ENCODE measurements at places on chromosomes 12 and 14.

GRCh38 chr12:79326222-79326621 is 364.5 kb downstream of the PAWR start:
- DNase-seq, result no peak

GRCh38 chr14:59253527-59253926 is 65.1 kb downstream of the DAAM1 start:
- DNase-seq, result no peak

DNA sequence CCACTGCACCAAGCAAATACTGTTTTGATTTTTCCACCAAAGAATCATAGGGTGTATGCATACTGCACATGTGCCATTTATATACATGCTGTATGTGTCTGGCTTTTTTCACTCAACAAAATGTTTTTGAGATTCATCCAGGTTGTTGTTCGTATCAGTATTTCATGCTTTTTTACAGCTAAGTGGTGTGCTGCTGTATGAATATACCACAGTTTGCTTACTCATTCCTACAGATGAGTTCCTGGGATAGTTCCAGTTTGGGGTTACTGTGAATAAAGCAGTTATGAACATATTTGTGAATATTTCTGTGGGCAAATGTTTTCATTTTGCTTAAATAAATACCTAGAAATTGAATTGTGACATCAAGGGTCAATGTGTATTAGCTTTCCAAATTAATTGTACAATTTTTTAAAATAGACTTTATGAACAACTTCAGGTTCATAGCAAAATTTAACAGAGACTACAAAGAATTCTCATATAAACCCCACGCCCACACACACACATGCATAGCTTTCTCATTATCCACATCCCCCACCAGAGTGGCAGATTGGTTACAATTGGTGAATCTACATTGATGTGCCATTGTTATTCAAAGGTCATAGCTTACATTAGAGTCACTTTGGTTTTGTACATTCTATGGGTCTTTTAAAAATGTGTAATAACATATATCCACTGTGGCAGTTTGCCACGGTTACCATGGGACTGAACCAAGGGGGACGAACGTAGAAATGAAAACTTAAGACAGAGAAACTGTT is 6.9 kb upstream of the KRT6A start:
- DNase-seq, result no peak

DNA sequence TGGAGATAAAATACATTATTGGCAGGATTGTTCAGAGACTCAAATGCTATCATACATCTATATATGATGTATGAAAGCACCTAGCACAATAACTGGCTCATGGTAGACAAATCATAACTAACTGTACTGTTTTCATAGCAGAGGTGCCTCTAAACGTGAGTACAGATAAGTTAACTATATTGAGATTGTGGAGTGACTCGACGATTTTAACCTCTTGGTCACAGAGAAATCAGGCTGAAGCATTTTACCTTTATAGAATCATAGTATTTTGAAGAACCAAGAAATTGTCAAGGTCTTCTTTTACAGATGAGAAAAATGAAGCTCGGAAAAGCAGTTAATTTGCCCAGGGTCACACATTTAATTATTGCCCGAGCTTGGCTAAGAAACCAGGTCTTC is 666 bp upstream of the DERA start:
- no peak for DNase-seq

- no peak for DNase-seq
Observed at GRCh38 chr12:104485651-104486362, 29.1 kb downstream of the CHST11 start.

DNA sequence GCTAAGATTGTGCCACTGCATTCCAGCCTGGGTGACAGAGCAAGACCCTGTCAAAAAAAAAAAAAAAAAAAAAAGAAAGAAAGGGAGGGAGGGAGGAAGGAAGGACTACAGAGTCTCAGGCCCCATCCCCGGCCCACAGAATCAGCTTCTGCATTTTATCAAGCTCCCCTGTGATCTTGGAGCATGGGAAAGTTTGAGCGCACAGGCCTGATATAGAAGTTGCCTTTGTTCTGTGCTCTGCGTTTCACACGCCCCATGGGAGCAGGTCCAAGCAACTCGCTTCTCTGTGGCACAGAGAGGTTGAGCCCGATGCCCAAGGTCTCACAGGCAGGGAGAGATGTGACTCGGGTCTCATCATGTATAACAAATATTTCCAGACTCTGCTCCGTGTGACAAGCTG is 101.8 kb downstream of the PHETA1 start:
- DNase-seq, result no peak

- no peak for DNase-seq
Observed at GRCh38 chr12:50720085-50720484, 43.8 kb upstream of the ATF1 start.

GRCh38 chr12:88035271-88035906 is 6.2 kb upstream of the C12orf50 start:
- peak; percentile 79 for DNase-seq

GRCh38 chr12:43273467-43273866 is 278.5 kb downstream of the ADAMTS20 start:
- DNase-seq, result no peak

DNA sequence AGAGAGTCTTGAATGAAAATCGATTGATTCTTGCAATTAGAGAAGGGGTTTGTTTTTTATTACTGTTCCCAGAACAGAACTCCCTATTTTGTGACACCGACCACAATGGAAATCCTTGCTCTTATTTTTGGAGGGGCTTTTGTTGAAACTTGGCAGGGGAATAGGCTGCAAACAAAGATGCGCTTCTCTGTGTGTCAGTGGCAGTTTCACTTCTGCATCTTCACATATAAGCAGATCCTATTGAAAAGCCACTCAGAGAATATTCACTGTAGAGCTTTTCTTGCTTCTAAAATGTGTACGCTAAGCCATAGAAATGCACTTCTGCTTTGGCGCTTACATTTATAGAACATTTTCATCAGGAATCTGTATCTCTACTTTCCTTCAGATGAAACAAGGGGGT is 1822.4 kb upstream of the SEL1L start:
- DNase-seq, result no peak

DNA sequence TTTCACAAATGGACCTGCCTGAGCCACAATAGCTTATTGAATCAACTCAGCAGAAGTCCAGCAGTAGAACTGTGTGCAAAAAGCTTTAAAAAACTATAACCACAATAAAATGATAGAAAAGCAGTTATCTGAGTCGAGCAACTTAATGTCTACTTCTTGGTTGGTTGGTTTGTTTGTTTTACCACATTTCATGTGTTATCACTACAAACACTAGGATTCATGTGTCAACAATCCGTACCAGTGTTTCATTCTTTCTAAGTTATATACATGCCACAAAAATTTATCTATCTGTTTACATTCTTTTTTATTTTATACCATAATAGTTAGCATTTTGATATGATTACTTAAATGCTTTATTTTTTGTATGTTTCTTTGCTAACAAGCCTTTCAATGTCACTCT is 339.0 kb downstream of the KCNH5 start:
- DNase-seq, result no peak

- DNase-seq, result no peak
Observed at GRCh38 chr12:132711080-132711843, 620 bp downstream of the PGAM5 start.

- DNase-seq, result no peak
Observed at GRCh38 chr14:103020271-103021170, 36.8 kb downstream of the CDC42BPB start.

- DNase-seq, result no peak
Observed at GRCh38 chr14:78982551-78982950, 812.4 kb downstream of the NRXN3 start.

- no peak for DNase-seq
Observed at GRCh38 chr14:102116361-102117180, 23.1 kb upstream of the WDR20 start.
